ENCODE measurements at places on chromosomes 7 and 10. TPM values are rescaled to one million over a fixed set of nuclear protein-coding genes. Genes with fewer than 3 reads are reported as not detected.

The COPG2 gene
- total RNA-seq = 21.4 TPM

The SH2B2 gene
- total RNA-seq = 2.9 TPM

The ANXA8 gene
- not detected for total RNA-seq

The CCDC126 gene
- 6.2 TPM for total RNA-seq

The CDH23 gene
- 1.3 TPM for total RNA-seq

The XRCC2 gene
- 28.5 TPM for total RNA-seq

The AGR3 gene
- not detected for total RNA-seq

The CLDN12 gene
- 3.3 TPM for total RNA-seq

The DPYSL4 gene
- 32.5 TPM for total RNA-seq

The MKRN1 gene
- total RNA-seq = 67.5 TPM

The PTF1A gene
- total RNA-seq = not detected

The PITX3 gene
- total RNA-seq = 0.54 TPM

The FBXW4 gene
- 32.0 TPM for total RNA-seq

The CCNJ gene
- 9.4 TPM for total RNA-seq

The OR2A5 gene
- not detected for total RNA-seq

The AKR1D1 gene
- total RNA-seq = not detected

The FAM25C gene
- not detected for total RNA-seq

The CPEB3 gene
- total RNA-seq = 2.5 TPM

The TUBB8 gene
- total RNA-seq = not detected

The UPK3BL1 gene
- 23.0 TPM for total RNA-seq

The NKX2-3 gene
- not detected for total RNA-seq

The LIPF gene
- not detected for total RNA-seq

The ACBD7 gene
- total RNA-seq = 1.3 TPM

The TMEM229A gene
- total RNA-seq = not detected

The CUEDC2 gene
- 67.6 TPM for total RNA-seq

The ASAH2B gene
- 4.5 TPM for total RNA-seq

The ZNF107 gene
- 13.0 TPM for total RNA-seq

The VIM gene
- total RNA-seq = 178 TPM

The OPN4 gene
- total RNA-seq = not detected

The AKR1C4 gene
- total RNA-seq = not detected

The ANXA8L1 gene
- not detected for total RNA-seq

The CALML5 gene
- not detected for total RNA-seq

The SYT15 gene
- total RNA-seq = 1.3 TPM

The RBP3 gene
- not detected for total RNA-seq

The HOXA3 gene
- total RNA-seq = not detected

The COL17A1 gene
- not detected for total RNA-seq

The PSD gene
- 10.4 TPM for total RNA-seq

The FAM25G gene
- not detected for total RNA-seq

The COL1A2 gene
- 6.0 TPM for total RNA-seq

The SLC26A5 gene
- total RNA-seq = not detected

All from activated CD4-positive, alpha-beta T cell treated with anti-CD3 and anti-CD28 coated beads, Interleukin-2, amount 10 ng/mL, durations not matched to agents 24 days and 14 days (primary cell).